Stimulated activated CD4-positive, alpha-beta T cell treated with anti-CD3 and anti-CD28 coated beads, Interleukin-2, amount 100 ng/mL, for 48 hours (primary cell): ENCODE measurements at places on chromosomes 3 and 15.

DNA sequence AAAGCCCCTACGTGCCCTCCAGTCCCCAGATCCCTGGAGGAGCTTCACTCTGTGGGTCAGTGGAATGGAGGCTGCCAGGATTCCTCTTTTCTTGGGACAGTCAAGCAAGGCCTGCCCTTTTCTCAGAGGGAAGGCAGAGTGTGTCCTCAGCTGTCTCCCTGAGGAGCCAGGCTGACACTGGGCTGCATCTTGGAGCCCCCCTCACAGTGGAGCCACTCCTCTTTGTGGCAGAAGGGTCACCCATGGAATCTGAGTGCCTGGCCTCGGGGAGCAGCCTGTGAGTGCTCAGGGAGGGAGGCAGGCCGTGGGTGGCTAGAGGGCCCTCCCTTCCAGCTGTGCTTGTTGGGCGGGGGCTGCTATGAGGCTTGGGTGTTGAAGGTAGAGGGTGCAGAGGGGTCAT, 41.2 kb downstream of the BOC start:
- DNase-seq, result no peak

- peak; percentile 21 for DNase-seq
Measured at GRCh38 chr15:65286069-65286703, 497 bp downstream of the PARP16 start.

DNA sequence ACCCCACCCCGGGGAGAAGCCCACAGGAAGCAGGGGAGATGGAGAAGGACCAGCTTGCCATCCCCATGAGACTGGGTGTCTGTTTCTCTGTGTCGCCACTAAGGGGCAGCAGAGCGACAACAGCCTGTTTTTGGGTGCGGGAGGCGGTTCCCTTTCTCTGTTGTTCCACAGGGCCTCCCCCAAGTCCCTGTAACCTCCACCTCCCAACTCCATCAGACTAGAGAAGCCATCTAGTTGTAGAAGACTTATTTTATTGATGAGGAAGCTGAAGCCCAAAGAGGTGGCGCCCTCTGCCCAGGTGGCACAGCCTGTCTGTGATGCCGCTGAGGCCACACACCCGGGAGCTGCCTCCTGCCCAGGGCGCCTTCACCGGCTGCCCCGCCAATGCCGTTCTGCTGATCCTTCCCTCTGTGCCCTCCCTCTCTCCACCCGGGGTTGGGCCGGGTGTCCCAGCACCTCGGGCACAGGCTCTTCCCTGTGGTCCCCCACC, 3.9 kb upstream of the CCDC9B start:
- DNase-seq, result peak; percentile 70

- DNase-seq, result no peak
Measured at GRCh38 chr3:182902236-182902635, 78.1 kb downstream of the DCUN1D1 start.

DNA sequence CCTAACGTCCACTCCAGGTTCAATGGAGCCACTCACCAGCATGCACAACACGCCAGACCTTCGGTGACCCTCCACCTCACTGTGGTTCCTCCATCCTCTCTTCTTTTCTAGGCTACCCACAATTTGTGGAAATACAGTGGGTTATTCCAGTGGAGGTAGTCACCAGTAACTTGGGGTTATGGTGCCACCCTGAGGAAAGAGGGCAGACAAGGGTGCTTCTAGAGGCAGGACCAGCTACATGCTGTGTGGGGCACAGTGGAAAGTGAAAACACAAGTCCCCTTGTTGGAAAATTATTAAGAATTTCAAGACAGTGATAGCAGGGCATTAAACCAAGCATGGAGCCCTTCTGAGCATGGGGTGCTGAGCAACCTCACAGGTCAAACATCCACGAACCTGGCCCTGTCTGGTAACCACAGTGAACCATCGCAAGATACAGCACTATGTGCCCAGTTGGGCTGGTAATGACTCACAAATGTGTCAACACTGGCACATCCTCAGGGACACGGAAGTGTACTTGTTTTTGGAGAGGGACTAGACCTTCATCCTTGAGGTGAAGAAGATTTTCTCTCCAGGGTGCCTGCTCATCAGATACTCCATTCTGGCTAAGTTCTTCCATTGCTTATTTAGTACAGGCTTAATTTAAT, 166.7 kb downstream of the STT3B start:
- no peak for DNase-seq

DNA sequence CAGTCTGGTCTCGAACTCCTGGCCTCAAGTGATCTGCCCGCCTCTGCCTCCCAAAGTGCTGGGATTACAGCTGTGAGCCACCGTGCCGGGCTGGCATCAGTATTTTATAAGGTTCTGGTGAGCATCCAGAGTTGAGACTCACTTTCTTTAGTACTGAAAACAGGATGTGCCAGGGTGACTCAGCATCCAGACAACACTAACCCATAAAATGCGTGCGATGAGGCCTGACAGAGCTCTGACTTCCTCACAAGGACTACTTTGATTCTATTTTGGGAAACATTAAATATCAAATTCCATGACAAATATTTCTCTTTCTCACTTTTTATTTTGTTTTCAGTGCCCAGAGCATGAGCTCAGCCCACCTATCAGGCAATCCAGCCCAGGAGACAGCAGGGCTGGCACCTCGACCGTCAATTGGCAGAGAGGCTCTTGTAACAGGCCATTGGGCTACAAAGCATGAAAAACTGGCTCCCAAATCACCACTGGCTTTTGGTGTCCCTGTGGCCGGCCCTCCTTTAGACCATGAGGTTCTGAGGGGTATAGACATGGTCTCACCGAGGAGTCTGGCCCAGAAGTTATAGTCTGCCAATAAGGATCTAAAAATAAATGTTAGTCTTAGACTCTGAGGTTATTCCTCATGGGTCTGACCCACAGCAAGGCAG, 75.0 kb downstream of the FEM1B start:
- DNase-seq, result peak; percentile 26

DNA sequence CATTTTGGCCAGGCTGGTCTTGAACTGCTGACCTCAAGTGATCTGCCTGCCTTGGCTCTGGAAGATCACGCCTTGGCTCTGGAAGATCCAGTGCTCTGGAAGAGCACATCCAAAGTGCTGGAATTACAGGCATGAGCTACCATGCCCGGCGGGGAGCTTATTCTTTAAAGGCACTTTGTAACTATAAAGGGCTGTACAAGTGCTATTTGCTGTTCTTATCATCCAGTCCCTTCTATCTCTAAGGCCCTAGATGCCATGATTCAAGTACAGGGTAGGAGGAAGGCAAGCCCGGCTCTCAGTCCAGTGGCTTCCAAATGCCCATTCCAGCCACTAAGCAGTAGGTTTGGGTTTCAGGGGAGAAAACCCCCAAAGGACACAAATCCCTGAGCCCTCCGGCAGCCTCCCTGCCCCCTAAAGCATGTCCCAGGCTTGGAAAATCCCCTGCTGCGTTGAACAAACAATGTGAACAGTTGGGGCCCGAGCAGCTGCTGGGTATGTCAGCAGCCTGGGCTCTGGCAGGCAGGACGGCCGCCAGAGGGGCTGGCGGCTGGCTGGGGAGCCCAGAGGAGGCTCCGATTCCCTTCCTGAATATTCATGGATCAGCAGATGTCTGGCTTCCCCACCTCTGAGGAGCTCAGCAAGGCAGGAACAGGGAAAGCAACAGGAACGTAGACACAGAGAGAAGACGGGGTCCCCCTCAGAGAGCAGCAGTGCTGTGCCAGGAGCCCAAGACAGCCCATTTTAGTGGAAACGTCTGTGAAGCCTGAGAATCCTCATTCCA, 7.7 kb downstream of the IGDCC4 start:
- DNase-seq, result no peak

DNA sequence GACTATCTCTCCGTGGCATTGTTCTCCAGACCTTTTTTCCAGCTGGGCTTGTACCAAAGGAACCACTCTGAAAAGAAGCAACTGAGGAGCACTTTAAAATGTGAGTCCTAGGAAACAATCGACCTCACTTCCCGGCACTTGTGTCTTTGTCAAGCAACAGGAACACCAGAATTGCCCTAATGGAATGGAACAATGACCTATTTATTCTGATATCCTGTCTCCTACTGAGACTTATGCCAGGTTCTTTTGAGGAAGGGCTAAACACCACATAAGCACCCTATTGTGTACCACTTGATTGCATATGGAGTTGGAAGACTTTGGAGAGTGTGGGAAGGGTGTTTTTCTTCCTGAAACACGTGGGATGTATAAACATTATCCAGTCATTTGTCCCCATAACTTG, 56.8 kb upstream of the TGFBR2 start:
- no peak for DNase-seq

DNA sequence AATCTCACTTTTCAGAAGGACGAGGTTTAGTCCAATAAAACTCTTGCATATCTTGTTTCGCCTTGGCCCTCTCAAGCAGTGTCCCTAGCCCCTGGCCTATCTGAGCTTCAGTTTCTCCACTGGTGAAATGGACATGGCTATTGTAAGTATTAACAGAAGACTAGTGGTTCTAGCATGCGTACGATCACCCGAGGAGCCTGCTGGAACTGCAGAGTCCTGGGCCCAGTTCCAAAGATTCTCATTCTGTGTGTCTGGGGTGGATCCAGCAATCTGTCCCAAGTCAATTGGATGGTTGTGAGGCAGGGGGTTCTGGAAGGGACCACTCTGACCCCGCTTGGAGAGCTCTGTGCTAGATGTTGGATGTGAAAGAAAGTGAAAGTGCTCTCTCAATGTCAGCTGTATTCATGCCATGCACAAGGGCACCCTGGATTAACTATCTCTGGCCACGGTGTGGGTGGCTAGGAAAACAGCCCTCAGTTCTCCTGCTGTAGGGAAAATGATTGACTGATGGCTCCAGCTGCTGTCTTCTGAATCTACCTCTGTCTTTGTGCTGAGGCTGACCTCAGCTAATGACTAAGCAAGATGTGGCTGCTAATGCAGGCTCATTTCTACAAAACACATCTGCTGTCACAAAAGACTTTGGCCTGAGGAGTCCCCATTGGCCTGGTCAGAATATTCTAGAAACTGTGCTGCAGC, 1.9 kb upstream of the PLA1A start:
- DNase-seq, result no peak

DNA sequence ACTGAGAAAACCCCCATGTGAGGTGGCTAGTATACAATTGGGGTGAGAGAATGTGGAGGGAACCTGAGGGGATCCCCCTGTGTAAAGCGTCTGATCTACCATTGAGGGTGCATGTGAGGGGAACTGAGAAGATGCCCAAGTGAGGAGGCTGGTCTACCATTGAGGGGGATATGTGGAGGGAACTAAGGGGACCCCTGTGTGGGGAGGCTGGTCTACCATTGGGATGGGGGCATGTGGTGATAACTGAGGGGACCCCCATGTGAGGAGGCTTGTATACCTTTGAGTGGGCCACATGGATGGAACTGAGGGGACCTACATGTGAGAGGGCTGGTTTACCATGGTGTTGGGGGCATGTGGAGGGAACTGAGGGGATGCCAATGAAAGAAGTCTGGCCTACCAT, 160.8 kb downstream of the FBLN2 start:
- no peak for DNase-seq

DNA sequence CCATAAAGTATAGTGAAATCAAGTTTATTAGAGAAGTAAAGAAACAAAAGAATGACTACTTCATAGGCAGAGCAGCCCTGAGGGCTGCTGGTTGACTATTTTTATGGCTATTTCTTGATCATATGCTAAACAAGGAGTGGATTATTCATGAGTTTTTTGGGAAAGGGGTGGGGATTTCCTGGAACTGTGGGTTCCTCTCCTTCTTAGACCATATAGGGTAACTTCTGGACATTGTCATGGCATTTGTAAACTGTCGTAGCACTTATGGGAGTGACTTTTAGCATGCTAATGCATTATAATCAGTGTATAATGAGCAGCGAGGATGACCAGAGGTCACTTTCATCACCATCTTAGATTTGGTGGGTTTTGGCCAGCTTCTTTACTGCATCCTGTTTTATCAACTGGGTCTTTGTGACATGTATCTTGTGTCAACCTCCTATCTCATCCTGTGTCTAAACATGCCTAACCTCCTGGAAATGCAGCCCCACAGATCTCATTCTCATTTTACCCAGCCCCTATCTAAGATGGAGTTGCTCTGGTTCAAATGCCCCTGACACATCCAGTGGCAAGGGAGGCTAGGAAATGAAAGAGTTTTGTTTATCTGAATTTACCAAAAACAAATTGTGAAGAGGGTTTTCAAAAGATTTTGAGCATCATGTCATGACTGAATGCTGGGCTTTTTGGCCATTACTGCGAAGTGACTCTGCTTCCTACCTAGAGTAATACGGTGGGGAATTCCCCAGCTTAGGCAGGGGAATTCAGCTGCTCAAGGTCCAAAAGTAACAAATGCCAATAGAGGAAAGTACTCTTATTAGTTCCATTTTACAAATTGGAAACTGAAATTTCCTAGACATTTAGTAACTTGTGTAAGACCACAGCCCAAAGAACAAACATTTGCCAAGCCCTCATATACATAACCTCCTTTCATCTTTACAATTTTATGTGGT, 6.2 kb upstream of the SPSB4 start:
- DNase-seq, result no peak

- peak; percentile 3 for DNase-seq
Measured at GRCh38 chr3:149813367-149814281, 609 bp downstream of the RNF13 start.

GRCh38 chr15:78768096-78768495, 43.2 kb downstream of the ADAMTS7 start:
- DNase-seq, result no peak

DNA sequence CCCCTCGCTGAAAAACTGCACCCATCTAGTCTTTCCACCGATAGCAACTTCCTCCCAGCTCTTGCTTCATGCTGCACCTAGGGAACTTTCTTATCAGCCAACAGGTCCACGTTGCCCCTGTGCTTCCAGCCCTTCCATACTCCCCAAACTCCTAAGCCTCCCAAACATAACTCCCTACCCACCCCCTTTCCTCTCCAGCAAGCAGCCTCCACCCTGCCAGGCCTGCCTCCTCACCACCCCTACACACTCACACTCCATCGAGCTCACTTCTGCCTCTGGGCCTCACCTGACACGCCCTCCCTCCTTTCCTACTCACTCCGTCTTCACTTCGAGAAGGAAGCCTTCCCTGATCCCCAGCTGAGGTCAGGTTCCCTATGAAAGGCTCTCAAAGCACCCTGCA, 8.1 kb downstream of the INSYN1 start:
- no peak for DNase-seq

DNA sequence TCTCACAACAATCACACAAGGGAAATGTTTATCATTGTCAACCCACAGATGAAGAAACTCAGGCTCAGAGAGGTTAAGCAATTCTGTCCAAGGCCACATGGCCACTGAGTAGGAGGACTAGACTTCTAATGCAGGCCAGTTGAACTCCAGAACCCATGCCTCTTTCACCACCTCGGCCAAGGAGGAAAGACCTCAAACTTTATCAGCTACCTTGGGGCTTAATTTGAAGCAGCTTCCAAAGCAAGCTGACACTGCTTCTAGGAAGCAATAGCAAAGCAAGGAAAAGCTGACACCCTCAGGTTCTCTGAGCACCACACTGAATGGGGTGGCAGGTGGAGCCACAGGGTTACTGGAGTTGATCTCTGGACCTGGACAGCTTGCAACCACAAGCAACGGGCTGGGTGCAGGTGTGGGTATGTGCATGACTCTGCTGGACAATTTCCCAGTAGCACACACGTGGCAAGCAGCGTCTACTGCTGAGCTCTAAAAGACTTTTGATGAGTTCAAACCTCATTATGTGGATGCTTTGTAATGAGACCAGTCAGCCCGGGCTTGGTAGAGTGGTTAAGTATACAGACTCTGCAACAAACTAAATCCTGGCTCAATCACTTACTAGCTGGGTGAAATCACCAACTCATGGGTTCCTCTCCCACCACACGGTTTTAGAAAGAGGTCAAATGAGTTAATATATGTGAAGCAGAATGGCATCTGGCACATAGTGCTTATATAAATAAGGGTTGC, 23.1 kb downstream of the CCNL1 start:
- DNase-seq, result no peak

- no peak for DNase-seq
Measured at GRCh38 chr3:188947401-188948280, 224.1 kb upstream of the TPRG1 start.

GRCh38 chr15:65207280-65207840, 3.9 kb downstream of the CILP start:
- DNase-seq, result no peak

GRCh38 chr3:190375246-190375645, 12.7 kb upstream of the CLDN16 start:
- DNase-seq, result no peak
